T-helper 2 cell (primary cell): ENCODE measurements at places on chromosomes 1 and 21.

DNA sequence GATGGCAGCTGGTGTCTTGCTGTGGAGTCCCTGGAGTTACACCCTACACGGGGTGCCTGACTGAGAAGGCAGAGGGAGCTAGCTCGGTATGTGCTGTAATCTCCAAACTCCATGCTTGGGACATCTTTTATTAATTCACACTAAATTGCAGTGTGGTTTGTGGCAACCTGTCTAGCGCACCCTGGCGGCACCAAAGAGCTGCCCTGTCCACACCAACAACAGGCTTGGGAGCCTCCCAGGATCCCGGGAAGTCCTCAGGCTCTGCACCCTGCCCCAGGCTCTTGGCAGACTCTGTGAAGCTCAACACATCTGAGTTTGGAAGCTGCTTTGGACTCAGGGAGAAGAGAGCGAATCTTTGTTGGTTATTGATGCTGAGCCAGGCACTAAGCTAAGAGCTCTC lies 138.9 kb downstream of the IGSF21 start:
- no peak for DNase-seq

GRCh38 chr1:205285381-205286101 lies 36.0 kb downstream of the NUAK2 start:
- no peak for DNase-seq

DNA sequence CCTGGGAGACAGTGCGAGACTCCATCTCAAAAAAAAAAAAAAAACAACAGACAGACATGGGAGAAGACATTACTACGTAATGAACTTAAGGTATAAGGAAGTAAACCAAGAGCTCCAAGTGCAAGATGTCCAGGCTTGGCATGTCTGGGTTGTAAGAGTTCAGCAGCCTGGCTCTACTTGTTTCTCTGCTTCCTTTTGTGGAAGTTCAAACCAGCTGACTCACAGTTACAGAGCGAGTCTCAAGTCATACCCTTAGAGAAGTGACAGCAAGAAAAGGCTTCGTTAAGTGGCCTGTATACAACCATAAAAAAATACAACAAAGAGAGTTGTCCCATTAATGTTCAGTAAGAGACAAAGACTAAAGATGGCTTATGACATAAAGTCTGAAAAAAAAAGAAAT lies 1.3 kb downstream of the RIT1 start:
- no peak for DNase-seq

DNA sequence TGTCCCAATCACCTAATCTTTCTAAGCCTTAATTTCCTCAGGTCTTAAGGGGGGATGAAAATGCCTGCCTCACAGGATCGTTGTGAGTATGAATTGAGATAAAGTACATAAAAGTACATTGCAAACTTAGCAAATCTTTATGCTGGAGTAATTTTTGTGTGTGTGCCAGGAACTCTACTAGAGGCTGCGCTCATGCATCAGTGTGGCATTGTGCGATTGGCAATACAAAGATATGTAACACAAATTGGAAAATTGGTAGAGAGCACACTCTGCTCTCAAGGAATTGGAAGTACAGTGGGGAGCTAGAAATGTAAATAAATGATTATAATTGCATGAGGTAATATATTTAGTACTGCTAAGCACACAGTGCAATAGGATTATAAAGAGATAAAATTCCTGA lies 398.3 kb downstream of the DUSP10 start:
- no peak for DNase-seq

GRCh38 chr1:63967901-63968300 lies 194.1 kb downstream of the ROR1 start:
- DNase-seq: no peak

DNA sequence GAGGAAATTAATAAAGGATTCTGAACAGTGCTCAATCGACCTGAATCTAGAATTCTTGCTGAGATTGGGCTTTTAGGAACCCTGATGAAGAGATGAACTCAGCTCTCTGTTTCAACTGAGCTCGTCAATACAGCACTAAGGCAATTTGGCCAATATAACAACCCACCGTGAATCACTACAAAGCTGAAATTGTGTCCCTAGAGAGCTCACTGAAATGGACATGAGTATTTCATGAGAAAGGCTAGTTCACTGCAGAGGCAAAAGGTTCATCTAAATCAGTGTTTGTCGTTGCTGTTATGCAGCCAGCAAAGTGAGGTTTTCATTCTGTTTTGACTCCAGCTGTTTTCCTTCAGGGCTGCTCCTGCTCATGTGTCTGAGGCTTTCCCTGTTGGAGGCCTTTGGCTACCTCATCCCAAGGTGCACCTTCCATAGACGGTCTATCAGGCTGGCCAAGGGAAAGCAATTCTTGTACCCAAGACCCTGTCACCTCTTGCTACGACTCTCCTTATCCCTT lies 83.5 kb downstream of the URB2 start:
- no peak for DNase-seq

GRCh38 chr1:46248122-46248920 lies 758 bp downstream of the RAD54L start:
- DNase-seq: peak; percentile 56

DNA sequence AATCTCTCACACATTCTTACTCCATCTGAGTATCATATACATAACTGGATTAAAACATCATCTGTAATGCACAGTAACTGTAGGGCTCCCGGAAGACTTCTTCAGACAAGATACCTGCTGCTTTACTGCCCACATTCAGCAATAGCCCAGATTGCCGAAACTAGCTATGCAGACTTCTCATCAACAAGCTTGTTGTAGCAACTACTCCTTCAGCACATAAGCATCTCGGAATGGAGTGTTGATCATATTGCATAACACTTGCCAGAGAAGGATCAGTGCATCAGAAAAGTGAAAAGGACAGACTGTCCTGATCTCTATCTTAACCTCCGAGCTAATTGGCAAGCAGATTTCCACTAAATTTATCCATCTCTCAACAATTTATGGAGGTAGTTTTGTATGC lies 354.6 kb upstream of the C1orf87 start:
- DNase-seq: no peak

DNA sequence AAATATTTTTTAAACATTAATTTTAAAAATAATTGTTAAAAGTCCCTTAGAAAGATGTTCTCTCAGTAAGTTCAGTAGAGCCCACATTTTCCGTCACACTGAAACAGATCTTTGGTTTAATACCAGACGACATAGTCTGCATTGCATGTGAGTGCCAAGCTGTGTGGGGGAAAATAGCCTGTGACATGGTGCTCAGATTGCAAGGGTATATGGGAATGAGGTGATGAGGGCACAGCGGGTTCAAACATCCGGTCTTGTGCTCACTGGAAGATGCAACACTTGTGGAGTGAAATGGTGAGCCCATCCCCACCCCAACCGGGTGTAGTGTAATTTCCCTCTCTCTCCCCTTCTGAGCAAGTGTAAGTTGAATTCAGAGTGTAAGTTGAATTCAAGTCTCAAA lies 114.3 kb downstream of the PEX14 start:
- DNase-seq: no peak

- DNase-seq: no peak
Observed at GRCh38 chr1:200282497-200283122, 127.2 kb downstream of the ZNF281 start.

- no peak for DNase-seq
Observed at GRCh38 chr1:108533351-108534083, 26.4 kb upstream of the EEIG2 start.

DNA sequence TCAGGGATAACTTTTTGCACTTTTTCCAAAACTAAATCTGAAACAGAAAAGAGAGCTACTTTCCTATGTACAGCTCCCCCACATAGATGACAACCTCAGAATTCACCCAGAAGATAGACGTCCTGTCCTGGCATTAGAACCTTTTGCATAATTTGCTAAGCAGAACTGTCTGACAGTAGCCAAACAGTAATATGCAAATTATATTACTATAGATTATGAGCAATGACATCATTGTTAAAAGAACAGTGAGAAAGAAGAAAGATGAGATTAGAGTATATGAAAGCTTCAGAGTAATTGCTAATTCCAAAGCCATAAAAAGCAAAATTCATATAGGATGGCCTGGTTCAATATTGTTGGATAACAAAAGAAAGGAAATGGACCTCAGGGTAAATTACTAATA lies 43.7 kb downstream of the SLC44A5 start:
- DNase-seq: no peak

DNA sequence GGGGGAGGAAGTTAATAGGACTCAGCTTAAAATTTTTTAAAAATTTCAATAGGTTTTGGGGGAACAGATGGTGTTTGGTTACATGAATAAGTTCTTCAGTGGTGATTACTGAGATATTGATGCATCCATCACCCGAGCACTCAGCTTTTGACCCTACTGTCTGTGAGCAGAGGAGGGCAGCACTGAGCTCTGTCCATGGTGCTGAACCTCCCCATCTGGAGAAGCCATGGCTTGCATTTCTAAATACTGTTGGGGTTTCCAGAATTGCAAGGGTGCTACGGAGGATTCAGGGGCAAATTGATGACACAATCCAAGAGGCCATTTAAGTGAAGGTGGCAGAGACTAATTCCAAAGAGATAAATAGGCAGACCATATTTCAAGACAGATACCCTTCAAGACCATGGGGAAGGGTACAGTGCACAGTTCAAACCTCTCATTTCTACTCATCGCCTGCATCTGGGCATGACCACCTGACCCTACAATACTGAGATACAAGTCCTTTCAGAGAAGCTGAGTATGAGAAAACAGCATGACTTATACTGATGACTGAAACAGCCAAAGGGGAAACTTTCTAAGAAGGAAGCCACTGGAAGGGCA lies 17.2 kb downstream of the SYT2 start:
- peak; percentile 26 for DNase-seq

DNA sequence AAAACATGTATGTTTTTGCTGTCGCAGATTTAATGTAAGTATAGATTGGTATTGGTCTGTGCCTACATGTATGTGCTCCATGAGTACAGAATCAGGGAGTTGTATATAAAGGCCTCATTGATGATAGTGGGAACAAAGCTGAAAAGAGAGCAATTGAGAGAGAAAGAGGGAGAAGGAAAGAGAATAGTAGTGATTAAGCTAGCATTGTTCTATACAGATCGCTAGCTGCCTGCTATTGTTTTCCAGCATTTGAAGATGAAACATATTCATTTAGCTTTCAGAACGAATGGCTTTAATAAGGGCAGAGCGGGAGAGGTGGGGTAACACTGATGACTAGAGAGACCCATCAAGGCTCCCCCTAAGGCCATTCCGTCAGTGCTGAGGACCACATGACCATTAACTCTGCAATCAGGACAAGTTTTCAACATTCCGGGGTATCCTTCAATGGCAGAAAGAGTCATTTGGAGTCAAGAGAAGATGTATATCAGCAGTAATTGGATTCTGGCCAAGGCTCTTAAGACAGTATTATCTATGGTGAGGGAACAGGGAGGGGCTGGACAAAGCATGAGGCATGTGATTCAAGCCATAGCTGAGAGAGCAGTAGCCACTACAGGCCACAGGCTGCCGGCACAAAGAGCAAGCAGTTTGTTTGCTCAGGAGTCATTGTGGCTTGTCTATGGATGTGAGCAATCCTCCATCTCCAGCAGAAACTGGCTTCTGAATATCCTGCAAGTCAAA lies 176.5 kb downstream of the PBX1 start:
- no peak for DNase-seq

DNA sequence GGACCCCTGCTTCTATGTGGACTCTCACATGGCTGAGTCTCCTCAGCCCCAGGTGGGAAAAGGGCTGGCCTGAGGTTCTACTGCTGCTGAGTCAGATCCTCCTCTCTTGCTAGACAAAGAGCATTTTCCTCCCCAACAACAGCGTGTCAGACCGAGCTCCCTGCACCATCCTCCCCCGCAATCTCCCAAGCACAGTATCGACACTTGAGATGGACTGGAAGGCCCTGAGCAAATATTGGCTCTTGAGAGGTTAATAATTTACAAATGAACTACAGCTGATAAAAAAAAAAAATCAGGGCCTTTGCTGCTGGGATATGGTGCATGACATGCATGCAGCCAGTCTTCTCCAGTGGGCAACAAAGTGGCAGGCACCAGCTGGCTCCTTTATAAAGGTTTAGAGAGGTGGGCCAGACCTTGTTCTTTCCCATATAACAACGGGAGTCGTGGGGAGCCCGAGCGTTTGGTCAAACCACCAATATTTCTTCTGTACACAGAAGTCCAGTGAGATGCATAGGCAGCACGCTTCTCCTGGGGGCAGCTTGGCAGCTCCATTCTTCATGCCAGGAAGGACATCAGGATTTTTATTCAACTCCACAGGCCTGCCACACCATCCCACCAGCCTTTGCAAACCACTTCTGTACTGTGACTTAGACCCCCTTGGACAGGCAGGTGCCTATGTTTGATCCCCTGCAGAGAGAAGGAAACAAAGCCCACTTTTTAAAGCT lies 55.4 kb upstream of the CAMK1G start:
- no peak for DNase-seq

DNA sequence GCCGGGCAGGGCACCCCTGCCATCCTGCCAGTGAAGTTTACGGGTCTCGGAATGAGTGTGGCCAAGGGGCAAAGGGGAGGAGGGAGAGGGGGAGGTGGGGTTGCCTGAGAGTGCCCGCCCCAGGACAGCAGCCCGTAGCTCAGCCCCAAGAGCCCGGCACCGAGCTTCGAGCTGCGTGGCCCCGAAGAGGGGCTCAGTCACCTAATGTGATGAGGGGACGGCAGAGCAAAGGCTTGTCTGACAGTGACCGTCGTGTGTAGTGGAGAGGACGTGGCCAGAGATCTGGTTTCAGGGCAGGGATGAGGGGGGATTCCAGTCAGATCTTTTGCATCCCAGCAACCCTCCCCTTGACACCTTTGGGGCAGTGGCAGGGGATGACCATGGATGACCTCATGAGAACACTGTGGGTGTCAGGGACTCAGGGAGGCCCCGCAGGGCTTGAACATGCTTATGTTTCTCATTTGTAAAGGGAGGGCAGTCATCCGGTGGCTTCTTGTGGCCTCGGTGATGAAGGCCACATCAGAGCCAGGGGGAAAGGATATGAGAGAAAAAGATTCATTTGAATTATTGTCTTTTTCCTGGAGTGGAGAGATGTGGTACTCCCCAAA lies 1.1 kb upstream of the TRPM2 start:
- no peak for DNase-seq

DNA sequence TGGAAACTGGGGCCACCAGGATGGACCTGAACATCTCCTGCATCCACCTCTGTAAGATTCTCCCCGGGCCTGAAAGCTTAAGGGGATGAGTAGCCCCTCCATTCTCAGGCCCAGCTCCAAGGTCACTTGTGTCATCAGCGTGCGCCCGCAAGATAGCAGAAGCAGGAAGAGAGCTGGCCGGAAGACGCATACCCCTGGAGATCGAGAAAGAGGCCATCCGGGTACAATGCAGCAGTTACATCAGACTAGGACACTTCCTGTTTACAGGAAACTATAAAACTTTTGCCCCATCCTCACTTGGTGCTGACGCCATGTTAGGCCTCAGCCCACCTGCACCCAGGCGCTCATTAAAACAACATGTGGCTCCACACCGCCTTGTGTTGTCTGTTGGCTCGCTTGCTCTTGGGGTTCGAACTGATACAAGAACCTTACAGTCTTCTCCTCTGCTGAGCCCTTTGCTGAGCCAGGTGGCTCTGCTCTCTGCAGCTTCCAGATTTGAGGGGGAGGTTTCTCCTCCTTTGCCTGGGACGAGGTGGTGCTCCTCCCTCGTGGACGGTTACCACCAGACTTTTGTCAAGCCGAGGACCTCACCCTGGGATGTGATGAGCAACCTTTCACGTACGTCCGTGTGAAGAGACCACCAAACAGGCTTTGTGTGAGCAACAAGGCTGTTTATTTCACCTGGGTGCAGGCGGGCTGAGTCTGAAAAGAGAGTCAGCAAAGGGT lies 277.5 kb upstream of the C1orf174 start:
- DNase-seq: no peak

GRCh38 chr21:33977017-33977720 lies 61.6 kb upstream of the ATP5PO start:
- no peak for DNase-seq

GRCh38 chr1:21105807-21106206 lies 70.9 kb downstream of the EIF4G3 start:
- DNase-seq: no peak

GRCh38 chr21:31580866-31581276 lies 78.6 kb upstream of the SOD1 start:
- peak; percentile 74 for DNase-seq

- DNase-seq: no peak
Observed at GRCh38 chr1:226510453-226510852, 38.1 kb upstream of the STUM start.
